ENCODE measurements at places on chromosomes 2 and 18.

- DNase-seq, result no peak
These were observed 152.0 kb downstream of the GREB1L start for GRCh38 chr18:21393986-21394385.

- DNase-seq, result no peak
These were observed 124.1 kb upstream of the ZBTB14 start for GRCh38 chr18:5419601-5420000.

GRCh38 chr2:145725876-145726275 lies 1206.0 kb upstream of the ZEB2 start:
- DNase-seq, result no peak

GRCh38 chr2:132757002-132757589 lies 87.1 kb upstream of the LYPD1 start:
- DNase-seq, result no peak

DNA sequence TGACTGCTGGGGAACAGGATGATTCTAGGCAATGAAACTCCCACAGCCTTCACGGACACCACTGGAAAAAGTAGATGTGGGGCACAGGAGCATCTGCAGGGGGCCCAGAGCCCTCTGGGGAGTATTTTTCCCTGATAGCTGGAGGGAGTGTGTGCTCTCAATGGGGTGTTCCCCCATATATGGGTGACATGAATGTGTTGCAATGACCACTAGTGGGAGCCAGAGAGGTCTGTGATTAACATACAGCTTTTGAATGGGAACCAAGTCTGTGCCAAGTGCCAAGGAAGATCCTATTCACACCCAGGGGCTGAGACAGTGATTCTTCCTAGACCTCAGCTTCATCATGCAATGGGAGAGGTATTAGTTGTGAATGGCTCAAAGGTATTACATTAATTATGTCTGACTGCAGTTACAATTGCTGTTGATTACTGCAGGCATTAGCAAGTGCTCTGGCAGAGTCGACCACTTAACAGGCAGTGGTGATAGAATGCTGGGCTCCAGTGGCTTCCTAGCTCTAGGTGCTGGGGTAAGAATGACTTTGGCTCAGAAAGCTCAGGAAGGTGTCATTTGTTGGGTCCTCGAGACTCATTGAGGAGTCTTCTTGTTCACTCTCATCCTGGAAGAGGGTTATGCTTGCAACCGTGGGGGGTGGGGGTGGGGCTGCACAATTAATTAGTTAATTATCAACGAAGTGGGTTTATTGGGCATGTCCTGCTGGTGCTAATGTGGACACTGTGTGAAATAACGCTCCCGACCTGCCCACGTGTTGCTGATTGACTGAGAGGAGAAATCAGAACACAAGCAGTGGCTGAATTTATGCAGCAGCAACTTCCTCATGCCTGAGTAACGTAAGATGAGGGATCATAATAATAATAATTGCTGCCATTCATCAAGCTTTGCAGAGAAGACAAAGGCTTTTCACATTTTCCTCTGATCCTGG lies 194.1 kb downstream of the CLIP4 start:
- DNase-seq, result peak; percentile 43

DNA sequence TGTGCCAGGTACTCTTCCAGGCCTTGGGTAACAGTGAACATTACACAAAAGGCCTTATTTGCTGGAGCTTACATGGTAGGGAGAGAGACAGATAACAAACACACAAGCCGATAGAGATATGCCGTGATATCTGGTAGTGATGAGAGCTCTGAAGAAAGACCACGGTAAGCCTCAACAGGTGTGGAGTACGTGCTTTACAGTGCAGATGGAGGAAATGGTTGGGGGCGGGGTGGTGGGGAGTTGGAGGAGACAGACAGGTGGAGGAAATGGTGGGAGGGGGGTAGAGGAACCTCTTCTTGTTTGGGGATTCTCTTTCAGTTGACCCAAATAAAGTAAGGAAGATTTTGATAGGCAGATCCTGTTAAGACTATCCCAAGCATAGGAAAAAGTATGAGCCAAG lies 141.1 kb upstream of the ALPP start:
- no peak for DNase-seq

GRCh38 chr2:58035352-58035751 lies 11.3 kb upstream of the VRK2 start:
- no peak for DNase-seq

DNA sequence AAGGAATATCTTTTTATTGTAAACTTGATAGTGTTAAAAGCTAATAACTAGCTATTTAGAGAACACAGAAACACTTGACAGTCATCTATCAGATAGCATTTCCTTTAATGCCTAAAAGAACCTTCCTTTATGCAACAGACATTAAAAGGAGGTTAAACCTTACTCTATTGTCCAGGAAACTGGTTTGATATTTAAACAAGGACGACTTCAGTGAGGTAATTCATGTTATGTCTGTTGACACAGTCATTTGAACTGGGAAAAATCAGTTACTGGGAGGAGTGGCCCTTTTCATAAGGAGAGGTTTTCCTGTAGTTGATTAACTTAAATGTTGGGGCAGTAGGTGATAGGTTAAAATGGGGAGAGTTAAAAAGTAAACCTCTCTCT lies 6.7 kb downstream of the TGIF1 start:
- DNase-seq, result no peak

DNA sequence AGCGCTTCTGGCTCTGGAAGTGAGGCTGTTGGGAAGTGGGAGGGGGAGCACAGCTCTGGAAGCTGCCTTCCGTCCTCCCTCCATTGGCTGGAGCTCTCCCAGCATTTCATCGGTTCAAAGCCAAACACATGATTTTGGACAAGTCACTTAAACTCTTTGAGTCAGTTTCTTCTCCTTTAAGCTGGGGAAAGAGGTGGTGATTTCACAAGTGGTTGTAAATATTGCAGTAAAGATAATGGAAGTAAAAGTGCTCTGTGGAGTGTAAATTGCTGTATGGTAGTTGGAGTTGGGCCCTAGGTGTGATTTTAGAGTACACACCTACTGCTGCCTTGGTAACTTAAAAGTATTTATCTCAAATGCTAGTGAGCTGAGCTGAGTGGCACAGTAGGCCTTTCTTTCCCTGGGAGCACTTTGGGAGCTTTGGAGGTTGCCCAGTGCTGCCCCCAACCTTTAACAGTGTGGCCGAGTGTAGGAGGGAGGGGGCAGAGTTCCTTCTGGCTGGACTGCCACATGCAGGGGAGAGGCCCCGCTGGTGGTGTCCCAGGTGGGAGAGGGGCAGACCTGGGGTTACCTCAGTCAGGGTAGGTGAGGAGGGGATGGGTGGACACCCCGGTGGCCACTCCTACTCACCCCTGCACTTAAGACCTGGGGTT lies 54.7 kb downstream of the ASAP2 start:
- no peak for DNase-seq

GRCh38 chr2:127025359-127026166 lies 81.4 kb downstream of the BIN1 start:
- DNase-seq, result peak; percentile 57

GRCh38 chr2:237128026-237128703 lies 42.5 kb downstream of the COPS8 start:
- no peak for DNase-seq

DNA sequence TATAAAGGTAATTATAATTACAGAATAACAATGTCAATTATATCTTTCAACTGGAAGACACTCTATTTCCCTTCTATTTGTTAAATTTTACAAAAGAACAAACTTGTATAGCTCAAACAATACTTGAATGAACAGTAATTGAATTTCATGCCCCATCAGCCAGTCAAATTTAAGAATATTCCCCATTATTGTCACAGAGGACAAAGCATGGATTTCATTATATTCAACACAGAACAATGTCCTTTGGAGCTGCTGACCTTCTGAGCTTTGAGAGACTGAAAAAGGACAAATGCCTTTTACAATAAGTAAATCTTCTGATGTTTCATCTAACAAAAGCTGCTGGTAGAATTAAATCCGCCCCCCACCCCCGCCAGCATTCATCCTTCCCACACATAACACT lies 187.5 kb upstream of the MC4R start:
- no peak for DNase-seq

DNA sequence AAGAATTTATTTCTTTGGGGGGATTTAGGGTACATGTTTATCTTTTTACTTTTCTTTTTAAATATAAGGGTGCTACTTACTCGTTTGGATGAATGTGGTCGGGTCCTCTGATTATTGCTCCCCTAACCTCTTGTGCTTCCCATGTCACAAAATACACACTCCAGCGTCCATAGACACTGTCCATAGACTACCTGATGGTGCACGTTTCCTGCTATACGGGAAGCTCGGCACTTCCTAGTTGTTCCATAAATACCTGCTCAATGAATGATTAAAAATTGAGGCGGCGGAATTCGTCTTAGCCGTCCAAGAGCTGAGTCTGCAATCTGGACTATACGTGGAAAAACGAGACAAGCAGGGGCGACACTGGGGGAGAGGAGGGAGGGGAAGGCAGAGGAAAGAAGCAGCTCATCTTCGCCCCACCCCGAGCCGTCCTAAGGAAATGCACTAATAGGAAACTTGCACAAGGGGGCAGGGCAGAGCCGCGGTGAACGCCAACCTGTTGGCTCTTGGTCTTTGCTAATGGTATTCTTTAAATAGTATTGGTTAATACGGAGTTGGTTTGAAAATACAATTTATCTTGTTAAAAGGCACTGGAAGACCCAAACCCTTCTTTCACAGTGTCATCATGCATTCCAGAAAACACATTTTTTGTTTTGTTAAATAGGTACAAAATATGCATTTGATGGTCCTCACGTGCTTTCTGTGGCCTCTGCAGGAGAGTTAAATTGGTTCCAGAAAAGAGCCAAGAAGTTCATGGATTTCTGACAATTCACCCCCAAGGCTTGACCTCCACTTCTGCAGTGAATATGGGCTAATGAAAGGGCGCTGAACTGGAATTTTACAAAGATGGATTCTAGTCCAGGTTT lies 73.0 kb upstream of the KCTD1 start:
- DNase-seq, result peak; percentile 33
